ENCODE measurements at places on chromosomes 7 and 10.

GRCh38 chr7:13279854-13280435 is 592.5 kb downstream of the ARL4A start:
- no peak for DNase-seq

GRCh38 chr7:108454674-108455550 is 1.3 kb downstream of the NRCAM start:
- DNase-seq = peak; percentile 23

DNA sequence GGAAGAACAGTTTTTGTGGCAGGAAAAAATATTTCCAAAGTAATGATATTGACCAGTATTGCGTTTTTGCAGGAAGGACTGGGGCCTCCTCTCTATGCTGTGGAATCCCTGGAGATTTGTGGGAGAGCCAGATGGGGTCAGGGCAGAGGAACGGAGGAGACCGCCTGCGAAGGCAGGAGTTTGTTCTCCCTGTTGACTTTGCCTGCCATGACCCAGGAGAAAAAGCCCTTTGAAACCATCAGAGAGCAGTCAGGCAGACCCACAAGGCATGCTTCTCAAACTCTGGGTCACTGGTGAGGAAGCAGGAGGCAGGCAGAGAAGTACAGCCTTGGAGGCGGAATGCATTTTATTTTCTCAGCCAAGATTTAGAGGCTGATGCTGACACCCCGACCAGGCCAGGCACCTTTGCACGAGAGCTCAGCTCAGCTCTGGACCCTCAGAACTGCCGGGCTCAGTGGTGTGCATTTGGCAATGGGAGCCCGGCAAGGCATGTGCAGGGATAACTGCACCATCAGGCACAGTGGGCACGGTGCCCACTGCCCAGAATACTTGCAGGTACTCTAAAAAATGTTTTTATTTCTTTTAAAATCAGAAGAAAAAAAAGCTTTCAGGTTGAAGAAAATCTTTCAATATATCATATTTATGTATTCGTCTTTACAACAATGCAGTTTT is 410.4 kb downstream of the RPS24 start:
- no peak for DNase-seq

GRCh38 chr7:37709631-37710509 is 26.3 kb downstream of the GPR141 start:
- no peak for DNase-seq

Measured in natural killer cell (primary cell).